CD4-positive, alpha-beta T cell treated with Interleukin-17A for 4 hours (primary cell): ENCODE measurements at places on chromosomes 2 and 18.

GRCh38 chr2:64792995-64793639, 139.4 kb upstream of the SERTAD2 start:
- DNase-seq, result no peak

DNA sequence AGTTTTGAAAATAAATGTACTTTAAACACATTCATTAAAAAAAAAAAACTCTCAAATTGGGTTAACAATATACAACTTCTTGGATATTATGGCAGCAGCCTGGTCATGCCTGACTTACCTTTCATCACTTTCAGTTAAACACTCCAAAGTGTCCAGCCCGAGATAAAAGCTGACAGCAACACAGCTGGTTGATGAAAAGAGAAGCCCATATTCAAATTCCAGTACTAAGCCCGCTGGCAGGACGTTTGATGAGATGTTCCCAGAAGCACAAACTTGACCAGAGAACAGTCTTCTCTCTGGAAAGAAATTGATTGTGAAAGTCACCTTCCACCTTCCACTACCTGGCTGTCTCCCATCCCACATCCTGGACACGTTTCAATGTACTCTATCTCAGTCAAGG, 586.3 kb downstream of the TDRD15 start:
- DNase-seq, result no peak

DNA sequence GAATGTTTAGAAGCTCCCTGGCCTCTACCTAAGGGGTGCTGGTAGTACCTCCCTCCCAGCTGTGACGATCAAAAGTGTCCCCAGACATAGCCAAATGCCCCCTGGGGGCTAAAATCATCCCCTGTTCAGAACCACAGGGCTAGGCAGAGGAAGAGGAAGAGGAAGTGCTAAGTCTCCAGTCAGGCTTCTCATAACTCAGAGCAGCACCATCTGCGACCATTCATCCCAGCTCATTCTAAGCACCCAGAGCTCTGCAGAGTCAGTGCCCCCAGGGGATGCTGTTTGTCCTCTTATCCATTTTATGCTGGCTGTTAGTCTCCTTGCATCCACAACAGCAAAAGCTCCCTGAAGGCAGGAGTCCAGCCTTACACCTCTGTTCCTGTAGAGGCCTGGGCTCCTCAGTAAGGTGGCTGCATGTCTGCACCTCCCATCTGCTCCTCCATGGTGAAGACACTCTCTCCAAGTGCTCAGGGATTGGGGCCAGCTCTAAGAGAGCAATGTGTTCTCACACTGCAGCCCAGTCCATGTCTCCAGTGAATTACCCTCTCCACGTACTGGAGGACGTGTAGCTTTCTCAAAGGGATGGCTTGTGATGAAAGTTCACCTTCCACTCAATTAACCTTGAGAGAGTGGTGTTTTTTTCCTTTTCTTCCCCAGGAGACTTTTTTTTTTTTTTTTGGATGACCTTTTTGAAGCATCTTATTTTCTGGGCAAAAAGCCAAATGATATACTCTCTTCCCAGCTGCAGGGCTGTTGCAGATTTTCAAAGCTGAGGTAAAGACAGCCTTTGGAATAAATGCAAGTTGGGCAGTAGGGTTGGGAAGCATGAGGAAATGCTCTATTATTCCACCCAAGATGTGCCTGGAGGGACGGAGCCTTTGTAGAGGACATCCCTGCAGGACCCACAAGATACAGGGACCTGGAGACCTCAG, 158.9 kb upstream of the SLC14A2 start:
- no peak for DNase-seq

GRCh38 chr2:186884587-186884986, 35.6 kb upstream of the ZSWIM2 start:
- DNase-seq, result no peak

- no peak for DNase-seq
Observed at GRCh38 chr2:160328811-160329527, 128.9 kb upstream of the ITGB6 start.

GRCh38 chr2:159362094-159362493, 75.6 kb upstream of the WDSUB1 start:
- no peak for DNase-seq

DNA sequence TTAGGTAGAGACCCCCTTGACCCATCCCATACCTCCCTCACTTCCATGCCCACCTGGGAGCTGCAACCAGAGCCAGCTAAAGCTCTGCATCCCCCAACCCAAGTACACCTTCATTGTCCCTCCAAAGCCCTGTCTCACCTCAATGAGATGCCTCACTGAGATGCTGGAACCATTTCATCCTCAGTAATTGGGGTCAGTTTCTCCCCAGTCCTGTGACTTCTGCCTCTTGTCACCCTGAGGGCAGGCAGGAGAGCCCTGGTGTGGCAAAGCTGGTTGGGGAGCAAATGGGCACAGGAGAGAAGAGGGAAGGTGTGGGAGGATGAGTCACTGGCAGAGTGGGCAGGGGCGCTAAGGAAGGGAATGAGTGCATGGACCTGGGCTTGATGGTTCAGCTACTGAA, 27.9 kb upstream of the NT5DC4 start:
- no peak for DNase-seq

- no peak for DNase-seq
Observed at GRCh38 chr2:8558096-8558495, 123.8 kb upstream of the ID2 start.

DNA sequence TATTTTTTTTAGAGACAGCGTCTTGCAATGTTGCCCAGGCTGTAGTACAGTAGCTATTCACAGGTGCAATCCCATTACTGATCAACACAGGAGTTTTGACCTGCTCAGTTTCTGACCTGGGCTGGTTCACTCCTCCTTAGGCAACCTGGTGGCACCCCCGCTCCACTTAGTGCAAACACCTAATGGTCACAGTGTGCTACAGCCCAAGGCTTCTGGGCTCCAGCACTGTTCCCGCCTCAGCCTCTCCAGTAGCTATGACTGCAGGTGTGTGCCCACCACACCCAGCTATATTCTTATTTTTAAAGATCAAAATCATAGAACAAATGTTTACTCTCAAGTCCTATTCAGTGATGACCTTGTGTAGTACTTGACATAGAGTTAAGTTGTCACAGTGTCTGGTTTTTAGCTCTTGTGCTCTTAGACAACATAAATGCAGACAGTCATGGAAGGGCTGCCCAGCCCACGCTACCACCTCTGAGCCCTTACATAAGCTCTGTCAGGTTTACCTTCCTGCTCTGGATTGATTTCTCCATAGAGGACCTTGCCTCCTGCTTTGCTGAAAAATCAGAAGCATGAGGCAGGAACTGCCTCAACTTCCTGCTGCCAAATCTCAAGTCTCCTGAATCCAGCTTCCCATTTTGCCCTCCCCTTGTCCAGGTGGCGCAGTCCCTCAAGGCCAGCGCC, 82.2 kb upstream of the SLC1A4 start:
- DNase-seq, result no peak

DNA sequence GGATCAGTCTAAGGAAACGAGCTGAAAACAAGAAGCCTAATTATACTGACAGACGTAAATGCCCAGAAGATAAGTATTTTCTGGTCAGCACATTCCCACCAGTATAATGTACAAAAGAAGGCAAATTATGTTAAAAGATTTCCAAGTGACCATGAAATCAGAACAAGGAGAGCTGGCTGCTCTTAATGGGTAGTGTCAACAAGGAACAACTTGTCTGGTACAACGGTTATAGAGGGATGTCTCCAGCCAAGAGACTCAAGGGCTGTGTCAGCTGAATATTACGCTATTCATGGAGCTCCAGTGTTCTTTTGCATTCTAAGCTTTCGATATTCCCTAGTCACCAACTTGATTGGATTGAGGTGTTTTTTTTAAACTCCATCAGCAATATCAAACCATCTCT, 8.6 kb upstream of the L3MBTL4 start:
- no peak for DNase-seq

- no peak for DNase-seq
Observed at GRCh38 chr2:7011356-7012083, 94.3 kb downstream of the RNF144A start.

GRCh38 chr2:55452879-55453278, 33.2 kb upstream of the CCDC88A start:
- DNase-seq, result no peak

GRCh38 chr2:136572335-136572734, 193.0 kb upstream of the THSD7B start:
- no peak for DNase-seq

DNA sequence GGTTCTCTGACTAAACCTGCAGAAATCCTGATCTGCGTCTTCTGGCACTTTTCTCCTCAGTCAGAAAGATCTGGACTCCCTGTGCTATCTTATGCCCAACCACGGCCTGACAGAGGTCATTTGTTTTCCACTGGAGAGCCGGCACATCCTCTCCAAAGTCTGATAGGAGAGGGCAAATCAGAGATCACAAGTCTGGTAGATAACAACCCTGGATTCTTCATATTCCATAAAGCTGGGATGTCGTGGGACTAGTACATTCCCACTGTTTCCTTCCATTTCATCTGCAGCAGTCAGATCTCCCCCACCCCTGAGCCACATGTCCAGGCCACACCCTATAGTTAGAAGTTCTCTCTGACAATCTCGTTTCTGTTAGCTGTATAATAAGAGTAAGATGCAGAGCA, 157.0 kb downstream of the MGAT5 start:
- DNase-seq, result no peak

GRCh38 chr2:152594022-152594766, 123.1 kb downstream of the PRPF40A start:
- DNase-seq, result no peak
